ENCODE measurements at places on chromosomes 16 and 17.

GRCh38 chr17:19426631-19427030, 15.6 kb downstream of the RNF112 start:
- DNase-seq, result no peak

DNA sequence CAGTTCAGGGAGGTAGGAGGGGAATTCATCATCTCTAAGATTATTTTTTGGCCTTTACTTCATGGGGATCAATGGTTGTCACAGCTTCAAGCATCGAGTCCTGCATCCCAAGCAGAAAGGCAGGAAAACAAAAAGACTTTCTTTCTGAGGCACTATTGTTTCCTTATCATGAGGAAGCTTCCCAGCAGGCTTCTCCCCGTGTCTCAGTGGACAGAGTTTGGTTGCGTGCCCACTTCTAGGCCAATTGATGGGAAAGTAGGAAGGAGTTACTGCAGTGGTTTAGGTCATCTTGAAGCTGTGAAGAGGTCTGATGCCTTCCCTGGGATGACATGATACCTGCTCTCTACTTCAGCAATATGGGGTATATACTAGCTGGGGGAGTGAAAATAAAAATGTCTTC, 175.3 kb upstream of the CDH13 start:
- no peak for DNase-seq

GRCh38 chr16:26139884-26140283, 448.1 kb downstream of the HS3ST4 start:
- no peak for DNase-seq

- DNase-seq, result no peak
Measured at GRCh38 chr17:72445055-72445991, 324.5 kb downstream of the SOX9 start.

GRCh38 chr16:67397036-67397801, 3.9 kb upstream of the TPPP3 start:
- DNase-seq, result no peak
